ENCODE measurements at places on chromosomes 2 and 18.

GRCh38 chr2:188235364-188235763, 56.3 kb upstream of the GULP1 start:
- DNase-seq = no peak

DNA sequence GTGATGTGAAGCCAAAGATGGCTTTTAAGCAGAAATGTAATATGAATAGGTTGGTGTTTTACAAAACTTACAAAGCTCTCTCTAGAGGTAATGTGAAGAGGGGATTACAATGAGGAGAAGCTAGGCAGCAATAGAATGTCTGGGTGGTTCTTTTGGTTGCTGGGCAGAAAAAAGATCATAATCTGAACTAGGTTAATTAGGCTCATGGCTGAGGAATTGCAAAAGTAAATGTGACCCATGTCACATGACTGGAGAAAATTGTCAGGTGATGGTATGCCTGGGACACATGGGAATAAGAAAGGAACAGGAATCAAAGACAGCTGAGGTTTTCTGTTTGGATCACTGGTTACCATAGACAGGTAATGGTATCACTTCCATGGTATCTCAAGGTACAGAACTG, 7.5 kb upstream of the RIT2 start:
- no peak for DNase-seq

GRCh38 chr2:70678576-70679143, 89.3 kb downstream of the ADD2 start:
- no peak for DNase-seq

GRCh38 chr2:177270531-177270930, 6.0 kb upstream of the NFE2L2 start:
- DNase-seq = no peak
